ENCODE measurements at places on chromosomes 12 and 14. TPM values are rescaled to one million over a fixed set of nuclear protein-coding genes. Genes with fewer than 3 reads are reported as not detected.

GRCh38 chr14:93012951-93013719, 90.2 kb downstream of the CHGA start:
- no peak for DNase-seq

DNA sequence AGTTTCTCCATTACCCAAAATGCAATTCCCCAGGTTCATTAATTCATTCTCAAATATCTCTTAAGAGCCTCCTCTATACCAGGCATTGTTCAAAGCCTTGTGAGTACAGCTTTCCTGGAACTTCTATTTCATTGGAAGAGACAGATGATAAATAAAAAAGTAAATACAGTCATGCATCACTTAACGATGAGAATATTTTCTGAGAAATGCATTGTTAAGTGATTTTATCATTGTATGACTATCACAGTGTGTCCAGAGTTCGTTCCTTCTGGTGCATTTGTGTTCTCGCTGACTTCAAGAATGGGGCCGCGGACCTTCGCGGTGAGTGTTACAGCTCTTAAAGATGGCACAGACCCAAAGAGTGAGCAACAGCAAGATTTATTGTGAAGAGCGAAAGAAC, 66.0 kb downstream of the ANO4 start:
- DNase-seq = no peak

DNA sequence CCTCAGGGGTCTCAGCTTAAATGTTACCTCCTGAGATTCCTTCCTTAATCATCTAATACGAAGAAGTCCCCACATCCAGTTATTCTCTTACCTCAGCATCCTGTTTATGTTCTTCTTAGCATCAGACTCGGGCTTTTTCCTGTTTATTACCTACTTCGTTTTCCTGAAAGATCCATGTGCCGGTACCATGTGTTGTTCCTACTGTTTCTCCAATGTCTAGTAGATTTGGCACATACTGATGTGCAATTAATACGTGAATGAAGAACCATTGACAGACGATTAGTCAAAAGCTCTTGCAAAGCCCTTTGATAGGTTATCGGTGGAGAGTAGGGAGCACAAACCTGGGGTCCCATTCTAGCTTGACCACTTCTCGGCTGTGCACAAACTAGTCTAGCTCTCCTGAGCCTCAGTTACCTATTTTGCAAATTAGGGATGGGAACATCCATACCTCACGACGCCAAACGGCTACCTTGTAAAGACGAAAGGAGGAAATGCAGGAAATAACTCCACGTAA, 735 bp upstream of the MAPKAPK5 start:
- DNase-seq = no peak

DNA sequence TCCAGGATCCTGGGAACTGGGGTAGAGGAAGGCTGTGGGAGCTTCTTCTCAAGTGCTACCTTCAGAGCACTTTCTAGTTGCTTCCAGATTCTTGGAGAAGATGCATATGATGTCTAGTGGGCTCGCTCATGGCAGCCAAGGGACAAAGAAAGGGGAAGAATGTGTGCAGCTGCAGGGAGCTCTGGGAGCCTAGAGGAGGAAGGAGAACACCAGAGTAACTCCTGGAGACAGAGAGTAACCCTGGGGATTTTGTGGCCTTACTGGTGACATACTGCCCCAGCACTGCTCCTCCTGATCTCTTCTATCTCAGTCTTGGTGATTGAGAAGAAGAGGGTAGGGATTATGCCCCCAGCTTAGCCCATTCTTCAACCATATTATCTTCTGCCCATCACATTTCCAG, 10.3 kb upstream of the SP7 start:
- no peak for DNase-seq

DNA sequence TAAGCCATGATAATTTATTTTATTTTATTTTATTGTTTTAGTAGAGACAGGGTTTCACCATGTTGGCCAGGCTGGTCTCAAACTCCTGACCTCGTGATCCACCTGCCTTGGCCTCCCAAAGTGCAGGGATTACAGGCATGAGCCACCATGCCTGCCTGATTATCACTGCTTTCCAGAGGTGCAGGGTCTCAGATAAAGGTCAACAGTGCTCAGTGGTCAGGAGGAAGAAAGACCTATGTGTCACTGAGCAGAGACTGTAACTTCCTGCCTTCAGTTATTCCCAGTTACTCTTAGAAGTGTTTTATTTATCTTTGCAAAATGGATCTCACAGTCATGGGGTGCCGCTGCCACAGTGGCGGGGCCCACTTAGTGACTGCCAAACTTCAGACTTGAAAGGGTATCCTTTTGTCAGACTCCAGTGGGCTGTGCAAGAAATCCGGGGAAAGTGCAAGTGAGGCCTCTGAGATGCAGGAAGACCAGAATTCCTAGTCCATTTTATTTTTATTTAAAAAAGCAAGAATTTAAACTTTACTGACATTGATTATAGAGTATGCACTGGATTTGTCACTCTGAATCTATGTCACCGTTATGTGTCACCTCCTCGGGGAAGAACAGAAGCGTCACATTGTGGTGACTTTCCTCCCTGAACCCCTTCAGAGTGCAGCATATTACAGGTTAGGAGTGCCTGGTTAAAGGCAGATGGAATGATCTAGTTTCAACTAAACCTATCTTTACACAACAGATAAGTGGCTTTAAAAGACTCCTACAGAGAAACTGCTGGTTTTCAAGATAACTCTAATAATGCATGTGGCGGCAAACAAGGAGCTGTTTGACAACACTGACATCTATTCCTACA, 59.1 kb upstream of the BICD1 start:
- no peak for DNase-seq

- no peak for DNase-seq
Measured at GRCh38 chr12:56591961-56592360, 38.2 kb downstream of the BAZ2A start.

- no peak for DNase-seq
Measured at GRCh38 chr12:47249082-47249481, 169.3 kb upstream of the AMIGO2 start.

- DNase-seq = no peak
Measured at GRCh38 chr12:103523771-103524170, 28.0 kb upstream of the C12orf42 start.

- DNase-seq = no peak
Measured at GRCh38 chr12:117671734-117672133, 297.1 kb downstream of the KSR2 start.

DNA sequence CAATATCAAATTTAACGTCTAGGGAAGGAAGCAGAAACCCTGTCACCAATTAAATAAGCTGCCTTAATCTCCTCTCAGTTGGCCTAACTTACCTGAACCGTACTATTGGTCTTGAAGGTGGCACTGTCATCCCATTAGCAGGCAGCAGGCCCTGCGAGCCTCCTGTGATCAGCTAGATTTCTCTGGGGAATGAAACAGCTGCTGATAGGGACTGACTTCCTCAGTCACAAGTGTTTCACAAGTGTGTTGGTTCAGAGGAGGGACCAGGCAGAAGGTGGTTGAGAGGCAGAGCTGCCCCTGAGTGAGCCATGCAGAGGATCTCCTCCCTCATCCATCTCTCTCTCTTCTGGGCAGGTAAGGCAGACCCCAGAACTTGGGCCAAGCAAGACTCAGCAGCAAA, 166.8 kb downstream of the DAD1 start:
- no peak for DNase-seq

DNA sequence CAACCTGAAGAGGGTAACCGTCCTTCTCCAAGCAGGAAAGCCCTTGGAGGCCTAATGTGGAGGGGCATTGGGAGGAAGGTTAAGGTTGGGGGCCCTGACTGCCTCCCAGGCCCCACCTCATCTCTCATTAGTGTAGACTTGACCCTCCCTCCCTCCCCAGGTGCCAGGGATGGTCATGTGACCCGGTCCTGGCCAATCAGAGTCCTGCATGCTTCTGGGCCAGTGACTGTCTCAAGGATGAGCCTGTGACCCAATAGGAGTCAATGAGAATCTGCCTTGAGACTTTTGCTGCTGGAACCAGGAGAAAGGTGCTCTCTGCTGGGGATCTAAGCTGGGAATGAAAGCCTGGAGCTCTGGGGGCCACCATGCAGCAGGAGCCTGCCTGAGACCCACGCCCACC, 70.8 kb downstream of the NCOR2 start:
- no peak for DNase-seq

GRCh38 chr12:38138225-38139221, 178.1 kb upstream of the ALG10B start:
- peak; percentile 26 for DNase-seq

DNA sequence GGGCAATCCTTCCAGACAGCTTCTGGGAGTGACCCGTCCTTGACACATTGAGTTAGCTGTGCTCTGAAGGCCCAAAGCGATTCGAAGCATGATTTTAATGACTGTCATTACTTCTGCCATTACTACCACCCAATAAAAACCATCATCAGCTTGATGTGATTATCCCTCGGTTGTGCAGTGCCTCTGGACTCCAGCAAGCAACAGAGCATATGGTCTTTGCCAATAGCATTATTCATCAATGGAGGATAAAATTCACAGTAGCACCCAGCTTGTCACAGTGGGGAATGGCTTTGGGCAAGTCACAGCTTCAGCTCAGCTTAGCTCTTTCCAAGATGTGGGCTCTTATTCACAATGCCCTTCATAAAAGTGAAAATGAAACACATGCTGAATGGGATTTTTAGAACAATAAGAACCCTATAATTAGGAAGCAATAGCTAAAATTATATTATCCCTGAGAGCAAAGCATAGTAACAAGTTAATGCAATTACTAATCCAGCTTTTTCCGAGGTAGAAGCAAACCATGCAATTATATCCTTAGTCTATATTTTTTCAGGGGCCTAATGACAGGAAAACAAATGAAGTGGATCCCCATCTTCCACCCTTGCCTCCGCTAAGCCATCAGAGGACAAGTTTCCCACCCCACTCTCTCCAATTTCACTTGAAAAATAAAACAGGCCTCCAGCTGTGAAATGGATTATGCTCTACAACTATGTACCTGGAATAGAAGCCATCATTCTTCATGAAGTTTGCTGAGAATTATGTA, 163.0 kb upstream of the EEA1 start:
- no peak for DNase-seq

DNA sequence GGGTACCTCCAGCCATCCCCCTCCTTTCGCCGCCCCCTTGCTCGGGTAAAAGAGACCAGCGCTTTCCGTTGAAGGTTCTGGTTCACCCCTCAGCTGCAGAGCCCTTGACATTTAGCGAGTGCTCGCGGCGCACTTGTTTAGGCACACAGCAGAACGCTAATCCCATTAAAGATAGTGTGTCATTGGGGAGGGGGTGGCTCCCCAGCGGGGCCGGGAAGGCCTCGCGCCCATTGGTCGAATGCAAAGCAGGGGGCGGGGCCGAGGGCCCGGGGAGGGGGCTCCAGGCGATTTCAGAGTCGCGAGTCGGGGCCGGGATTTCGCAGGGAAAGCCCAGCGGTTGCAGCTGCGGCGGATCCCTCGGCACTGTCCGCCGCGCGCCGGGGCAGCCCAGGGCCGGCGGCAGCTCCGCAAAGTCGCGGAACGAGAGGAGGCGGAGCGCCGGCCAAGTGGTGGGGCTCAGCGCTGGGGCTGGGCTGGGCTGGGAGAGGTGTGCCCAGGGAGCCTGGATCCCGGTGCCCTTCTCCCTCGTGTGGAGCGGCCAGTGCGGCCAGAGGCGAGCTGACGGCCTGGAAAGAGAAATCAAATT, 122.9 kb downstream of the TSPAN9 start:
- DNase-seq = no peak

- no peak for DNase-seq
Measured at GRCh38 chr12:94769776-94770759, 119.7 kb upstream of the TMCC3 start.

GRCh38 chr12:39605996-39606395, 13.6 kb downstream of the ABCD2 start:
- no peak for DNase-seq

DNA sequence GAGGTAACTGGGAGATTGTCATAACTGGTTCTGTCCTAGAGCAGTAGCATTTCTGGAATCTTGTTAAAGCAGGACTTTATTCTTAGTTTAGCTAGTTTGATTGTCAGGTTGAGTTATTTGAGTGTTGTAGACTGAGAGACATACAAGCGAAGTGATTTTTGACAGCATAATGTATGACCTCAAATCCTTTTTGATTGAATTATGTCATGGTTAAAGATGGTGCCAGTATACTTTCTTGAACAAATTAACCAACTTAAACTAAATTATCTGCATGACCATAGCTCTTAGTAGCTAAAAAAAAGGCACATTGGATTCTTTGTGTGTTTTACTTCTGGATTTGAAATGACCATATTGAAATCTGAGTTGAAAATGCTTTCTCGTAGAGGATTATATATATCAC, 626.6 kb downstream of the TMTC2 start:
- DNase-seq = no peak

- no peak for DNase-seq
Measured at GRCh38 chr12:42660968-42661937, 71.7 kb upstream of the PRICKLE1 start.

Gene EML5
- total RNA-seq = 0.39 TPM

Gene RAB3IP
- 29.8 TPM for total RNA-seq

Gene KRT75
- total RNA-seq = not detected

Gene GPR68
- total RNA-seq = 6.0 TPM

Gene PLEKHD1
- total RNA-seq = not detected

Gene MYO1A
- 4.2 TPM for total RNA-seq

Gene ABHD12B
- not detected for total RNA-seq

Gene ZNF84
- 21.3 TPM for total RNA-seq

Gene TEP1
- 32.7 TPM for total RNA-seq

Gene EAPP
- 35.2 TPM for total RNA-seq

Gene RAD52
- total RNA-seq = 14.5 TPM

Gene NELL2
- total RNA-seq = 10.2 TPM

Gene SCARB1
- 27.1 TPM for total RNA-seq

Gene POTEM
- not detected for total RNA-seq

All from activated T-helper 2 cell treated with anti-CD3 and anti-CD28 coated beads, Interferon-gamma antibody, Interleukin-2, Interleukin-4, amounts not matched to agents 10 μg/mL and 5 μg/mL and 100 μg/mL, durations not matched to agents 14 hours and 24 hours and 36 hours (primary cell).